Activated T-cell treated with anti-CD3 and anti-CD28 coated beads for 4 hours (primary cell): ENCODE measurements at places on chromosomes 13 and 19.

DNA sequence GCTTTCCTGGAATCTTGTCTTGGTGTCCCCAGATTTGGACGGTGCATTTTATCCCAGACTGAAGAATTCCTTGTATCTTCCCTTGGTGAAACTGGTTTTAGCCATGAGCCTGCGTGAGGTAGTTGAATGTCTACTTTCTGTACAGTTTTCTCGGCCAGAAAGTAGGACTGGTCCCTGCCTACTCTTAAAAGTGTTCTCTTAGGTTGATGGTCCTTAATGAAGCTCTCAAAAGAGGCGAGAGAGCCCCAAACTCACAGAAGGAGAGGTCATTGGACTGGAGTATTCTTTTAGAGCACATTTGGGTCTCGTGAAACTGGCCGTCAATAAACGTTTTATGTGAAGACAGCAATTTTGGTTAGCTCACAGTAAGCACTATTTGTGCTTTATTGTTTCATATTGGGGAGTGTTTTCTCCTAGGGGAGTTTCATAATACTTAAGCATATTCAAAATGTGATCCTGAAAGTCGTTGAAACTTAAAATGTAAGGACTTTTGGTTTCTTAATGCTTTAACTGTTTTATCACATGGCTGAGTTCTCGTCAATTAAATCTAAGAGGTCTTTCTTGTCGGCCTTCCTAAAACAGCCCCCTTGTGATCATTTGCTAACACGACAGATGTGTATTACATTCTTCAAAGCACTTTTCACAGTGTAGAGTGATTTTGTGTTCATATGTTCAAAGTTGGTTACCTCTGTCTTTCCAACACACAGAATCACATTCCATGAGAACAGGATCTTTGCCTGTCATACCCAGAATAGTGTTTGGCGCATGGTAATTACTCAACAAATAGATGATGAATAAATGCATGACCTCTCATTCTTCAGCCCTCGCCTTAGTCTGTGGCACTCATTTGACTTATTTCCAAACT is 889 bp downstream of the GTF2F2 start:
- DNase-seq = no peak

GRCh38 chr19:6233056-6233826 is 46.5 kb downstream of the MLLT1 start:
- DNase-seq = no peak

- no peak for DNase-seq
Observed at GRCh38 chr13:80873589-80873988, 532.7 kb upstream of the SPRY2 start.

- DNase-seq = no peak
Observed at GRCh38 chr13:33797622-33798021, 20.3 kb upstream of the RFC3 start.

- no peak for DNase-seq
Observed at GRCh38 chr13:27942972-27943371, 23.2 kb downstream of the PDX1 start.

- no peak for DNase-seq
Observed at GRCh38 chr13:101406791-101407190, 9.5 kb downstream of the NALCN start.

GRCh38 chr13:55820817-55821216 is 1319.9 kb upstream of the PRR20A start:
- no peak for DNase-seq

- DNase-seq = peak; percentile 75
Observed at GRCh38 chr13:46184277-46184699, 2.3 kb upstream of the LCP1 start.

DNA sequence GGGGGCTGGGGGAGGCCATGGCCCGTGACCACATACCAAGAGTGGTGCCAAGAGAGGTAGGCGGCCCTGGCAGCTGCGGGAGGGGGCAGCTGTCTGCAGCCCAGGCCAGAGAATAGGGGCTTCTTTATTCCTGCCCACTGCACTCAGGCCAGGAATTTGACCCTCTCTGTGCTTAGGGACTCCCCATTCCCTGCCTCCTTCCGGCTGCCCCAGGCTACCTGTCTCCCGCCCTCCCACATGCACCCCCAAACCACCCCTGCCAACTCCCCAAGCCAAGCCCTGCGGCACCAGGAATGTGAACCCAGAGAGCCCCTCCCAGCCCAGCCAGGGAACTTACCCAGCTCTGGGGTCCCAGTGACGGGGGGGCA is 687 bp downstream of the PLEKHA4 start:
- no peak for DNase-seq

- no peak for DNase-seq
Observed at GRCh38 chr19:1045247-1045603, 5.3 kb downstream of the ABCA7 start.

- DNase-seq = no peak
Observed at GRCh38 chr13:80345771-80346510, 5.0 kb upstream of the SPRY2 start.

DNA sequence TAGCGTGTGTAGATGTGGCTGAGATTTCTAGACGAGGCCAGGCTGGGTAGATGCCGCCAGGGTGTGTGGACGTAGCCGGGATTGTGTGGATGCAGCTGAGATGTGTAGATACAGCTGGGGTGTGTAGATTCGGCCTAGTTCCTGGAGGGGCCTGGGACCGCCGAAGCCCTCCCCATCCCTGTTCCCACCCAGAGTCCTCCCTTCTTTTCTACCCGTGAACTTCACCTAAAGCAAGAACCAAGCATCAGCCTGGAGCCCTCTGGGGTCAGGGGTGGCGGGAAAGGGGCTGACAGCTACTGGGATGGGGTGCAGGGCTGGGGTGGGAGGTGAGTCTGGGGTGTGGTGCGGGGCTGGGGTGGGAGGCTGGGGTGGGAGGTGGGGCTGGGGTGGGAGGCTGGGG is 768 bp downstream of the TMPRSS9 start:
- no peak for DNase-seq

- DNase-seq = no peak
Observed at GRCh38 chr13:43116242-43116641, 92.9 kb downstream of the DNAJC15 start.

GRCh38 chr19:7894612-7895309 is 6.5 kb downstream of the LRRC8E start:
- DNase-seq = no peak

GRCh38 chr19:54262066-54262465 is 5.0 kb upstream of the LILRB5 start:
- no peak for DNase-seq

- no peak for DNase-seq
Observed at GRCh38 chr19:2099937-2100718, 3.4 kb downstream of the IZUMO4 start.

DNA sequence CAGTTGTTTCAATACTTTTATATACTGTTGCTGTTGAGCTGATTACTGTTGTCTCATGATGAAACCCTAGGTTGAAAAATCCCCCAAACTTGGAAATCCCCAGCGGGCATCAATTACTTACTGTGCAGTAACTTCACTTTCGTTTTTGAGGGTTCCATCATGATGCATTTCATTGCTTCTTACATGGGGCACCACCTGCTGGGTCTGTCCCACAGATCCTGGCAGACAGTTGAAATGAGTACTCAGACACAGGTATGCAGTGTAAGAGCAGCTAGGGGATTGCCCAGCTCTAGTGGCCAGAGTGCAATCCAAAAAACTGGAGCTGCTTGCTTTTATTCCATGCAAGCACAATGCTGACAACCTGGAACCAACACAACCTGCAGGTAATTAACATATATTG is 132.5 kb upstream of the ZNF91 start:
- no peak for DNase-seq

- DNase-seq = no peak
Observed at GRCh38 chr13:28540612-28541011, 45.7 kb upstream of the FLT1 start.

DNA sequence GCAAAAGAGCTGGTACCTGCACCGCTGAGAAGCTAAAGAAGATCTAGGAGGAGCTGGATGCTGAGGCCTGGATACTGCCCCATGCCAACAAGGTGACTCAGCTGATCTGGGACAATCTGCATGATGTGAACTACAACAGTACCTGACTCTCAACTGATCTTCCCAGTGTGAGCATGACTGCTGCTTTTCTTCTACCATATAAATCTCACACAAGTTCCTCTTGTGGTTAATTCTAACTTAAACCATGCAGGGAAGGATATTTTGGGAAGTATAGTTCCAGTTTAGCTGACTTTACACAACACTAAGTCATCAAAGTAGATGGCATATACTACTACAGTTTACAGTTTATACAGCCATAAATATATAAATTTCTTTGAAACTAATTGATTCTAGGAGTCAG is 91.9 kb downstream of the SLAIN1 start:
- DNase-seq = no peak

DNA sequence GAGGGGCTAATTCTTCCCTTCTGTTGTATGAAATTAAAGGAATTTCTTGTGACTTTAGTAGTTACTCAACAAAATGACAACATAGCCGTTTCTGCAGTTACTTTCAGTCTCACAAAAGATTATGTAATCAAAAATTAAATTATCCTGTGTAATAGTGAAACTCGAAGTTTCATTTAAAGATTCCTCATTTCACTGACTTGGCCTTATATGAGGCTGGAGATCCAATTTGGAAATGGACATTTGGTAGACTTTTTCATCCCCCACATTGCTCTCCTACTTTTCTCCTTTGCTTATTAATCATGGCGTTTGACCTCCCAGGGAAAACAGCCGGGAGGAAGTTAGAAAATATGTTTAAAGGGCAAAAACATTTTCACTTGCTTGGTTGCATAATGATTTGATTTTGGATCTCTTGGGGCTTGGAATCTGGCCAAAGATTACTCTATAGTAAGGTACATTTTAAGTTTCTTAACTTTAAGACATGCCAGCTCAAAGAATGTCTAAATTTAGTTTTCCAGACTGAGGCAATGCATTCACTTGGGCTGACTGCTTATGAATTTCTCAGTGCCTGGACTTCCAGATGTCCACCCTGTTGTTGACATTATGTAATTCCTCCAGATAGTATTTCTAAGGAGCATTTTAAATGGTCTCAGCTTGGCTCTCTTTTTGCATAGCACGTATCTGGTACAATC is 1364.9 kb upstream of the MIR17HG start:
- no peak for DNase-seq

DNA sequence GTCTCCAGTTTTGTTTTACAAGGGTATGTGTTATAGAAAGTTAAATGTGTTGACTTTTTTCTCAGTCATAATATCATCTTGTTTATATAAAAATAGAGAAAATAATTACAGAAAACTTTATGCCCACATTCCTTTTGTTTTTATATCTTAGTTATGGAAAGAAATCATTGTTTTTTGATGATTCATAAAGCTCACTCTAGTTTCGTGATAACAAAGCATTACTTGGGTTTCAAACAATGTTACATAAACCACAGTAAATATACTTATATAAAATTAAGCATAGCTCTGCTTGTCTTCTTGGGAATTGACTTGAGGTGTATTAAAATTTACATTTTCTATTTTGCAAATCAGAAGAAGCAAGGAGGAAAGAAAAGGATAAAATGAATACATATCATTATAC is 111.8 kb downstream of the SGCG start:
- no peak for DNase-seq

DNA sequence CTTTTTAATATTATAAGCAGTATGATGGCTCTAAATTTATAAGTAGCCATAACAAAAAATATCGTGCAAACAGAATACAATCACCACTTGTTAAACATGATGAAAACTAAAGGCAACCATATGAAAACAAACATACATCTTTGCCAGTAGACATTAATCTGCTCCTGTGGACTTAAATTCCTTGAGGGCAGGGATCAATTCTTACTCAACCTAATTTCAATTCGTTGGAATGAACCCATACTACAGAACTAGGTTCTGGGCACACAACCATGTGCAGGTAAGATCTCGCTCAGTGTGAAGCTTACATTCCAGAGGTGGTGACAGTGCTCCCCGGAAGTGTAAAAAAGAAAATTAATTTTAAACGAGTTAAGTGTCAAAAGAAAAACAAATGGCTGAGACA is 13.4 kb downstream of the TBC1D4 start:
- DNase-seq = no peak

- no peak for DNase-seq
Observed at GRCh38 chr19:4580961-4581665, 21.6 kb upstream of the SEMA6B start.

DNA sequence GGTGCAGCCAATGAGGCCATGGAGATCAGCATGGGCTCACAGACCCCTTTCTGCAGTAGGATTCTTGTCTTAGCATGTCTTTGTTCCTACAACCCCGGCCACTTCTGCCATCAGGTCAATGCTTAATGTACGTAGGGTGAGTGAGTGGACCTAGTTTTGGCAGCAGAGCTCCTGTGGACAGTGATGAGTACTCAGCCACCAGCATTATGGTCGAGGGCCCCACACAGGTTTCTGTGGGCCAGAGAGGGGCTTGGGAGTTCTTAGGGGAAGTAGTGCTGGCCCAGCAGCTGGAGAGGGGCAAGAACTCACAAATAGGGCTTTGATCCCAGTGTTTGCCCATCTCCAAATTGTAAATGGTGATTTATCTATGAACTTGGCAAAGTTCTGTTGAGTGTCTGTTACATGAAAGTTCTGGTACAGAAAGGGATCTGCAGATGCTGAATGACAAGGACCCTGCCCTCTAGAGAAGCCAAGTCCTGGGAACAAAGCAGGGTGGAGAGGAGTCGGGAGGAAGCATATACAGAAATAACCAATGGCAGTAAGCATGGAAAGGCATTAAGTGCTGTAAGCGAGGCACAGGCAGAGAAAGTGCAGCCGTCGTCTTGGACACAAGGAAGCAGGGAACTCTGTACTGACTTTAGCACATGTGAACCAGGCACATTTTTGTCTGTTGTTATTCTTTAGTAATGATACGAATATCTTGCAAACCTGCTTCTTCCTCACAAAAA is 185.1 kb downstream of the MTUS2 start:
- DNase-seq = no peak
